ENCODE measurements at places on chromosomes 13 and 19. TPM values are rescaled to one million over a fixed set of nuclear protein-coding genes. Genes with fewer than 3 reads are reported as not detected.

The ATP12A gene
- total RNA-seq: 31.4 TPM

The PSG3 gene
- not detected for total RNA-seq

The ZNF530 gene
- total RNA-seq: 4.8 TPM

The SMAD9 gene
- total RNA-seq: 1.3 TPM

The PSG1 gene
- total RNA-seq: not detected

The CEACAM20 gene
- total RNA-seq: not detected
